ENCODE measurements at places on chromosomes 16 and 17.

DNA sequence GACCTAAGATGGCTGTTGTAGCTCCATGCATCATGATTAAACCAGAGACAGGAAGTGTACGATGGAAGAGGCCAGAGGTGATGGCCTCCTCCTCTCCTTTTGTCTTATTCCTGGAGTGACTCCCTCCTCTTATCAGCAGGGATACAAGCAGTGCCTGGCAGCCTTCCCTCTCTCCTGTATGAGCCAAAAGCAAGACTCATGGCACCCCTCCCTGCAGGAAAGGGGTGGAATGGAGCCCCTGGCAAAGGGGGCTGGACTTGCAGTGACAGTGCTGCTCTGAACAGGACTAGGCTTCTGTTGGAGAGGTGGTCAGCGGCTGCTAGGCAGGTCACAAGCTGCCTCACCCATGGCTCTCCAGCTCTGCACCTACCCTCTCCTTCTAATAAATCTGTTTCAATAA is 8.4 kb downstream of the TXNL4B start:
- DNase-seq = no peak

DNA sequence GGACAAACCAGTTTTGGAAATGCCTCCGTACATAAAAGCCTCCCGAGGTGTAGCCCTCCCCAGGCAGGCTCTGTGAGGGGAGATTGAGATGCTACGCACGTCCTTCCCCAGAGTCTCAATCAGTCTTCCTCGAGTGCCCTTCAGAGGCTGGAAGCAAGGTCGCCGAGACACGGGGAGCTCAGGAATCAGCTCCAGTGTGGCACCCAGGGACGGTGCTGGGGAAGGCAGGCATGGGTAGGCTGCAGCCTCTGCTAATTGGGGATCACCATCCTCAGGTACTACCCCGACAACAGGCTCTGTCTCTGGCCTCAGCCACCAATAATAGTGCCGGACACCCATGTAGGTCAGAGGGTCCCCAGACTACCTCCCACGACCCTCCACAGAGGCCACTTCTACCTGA is 28.1 kb upstream of the GSG1L start:
- no peak for DNase-seq

GRCh38 chr17:1110541-1110861 is 69.3 kb downstream of the ABR start:
- DNase-seq = no peak

DNA sequence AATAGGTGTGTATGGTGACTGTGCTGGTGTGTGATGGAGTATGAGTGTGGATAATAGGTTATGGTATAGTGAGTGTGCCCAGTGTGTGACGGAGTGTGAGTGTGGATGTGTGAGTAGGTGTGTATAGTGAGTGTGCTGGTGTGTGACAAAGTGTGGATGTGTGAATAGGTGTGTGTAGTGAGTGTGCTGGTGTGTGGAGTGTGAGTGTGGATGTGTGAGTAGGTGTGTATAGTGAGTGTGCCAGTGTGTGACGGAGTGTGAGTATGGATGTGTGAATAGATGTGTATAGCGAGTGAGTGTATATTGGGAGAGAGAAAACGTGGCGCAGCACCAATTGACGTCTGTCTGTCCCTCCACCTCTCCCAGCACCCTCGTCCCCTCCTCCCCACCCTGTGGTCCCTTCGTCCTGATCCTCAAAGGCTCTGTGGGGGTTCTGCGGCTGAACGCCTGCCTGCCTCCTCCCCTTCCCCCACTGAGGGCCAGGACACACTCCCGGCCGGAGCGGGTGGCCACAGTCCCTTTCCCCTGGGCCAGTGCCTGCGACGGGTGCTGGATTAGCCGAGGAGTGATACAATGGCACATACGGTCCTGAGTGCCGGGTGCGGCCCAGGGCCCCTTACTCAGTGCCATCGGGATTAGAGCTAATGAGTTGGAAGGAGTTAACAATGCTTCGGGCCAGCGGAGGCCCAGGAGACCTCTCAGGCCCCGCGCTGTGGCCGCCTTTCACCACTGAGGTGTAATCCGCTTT is 160.0 kb downstream of the MRM1 start:
- DNase-seq = no peak

GRCh38 chr17:4480929-4481898 is 17.5 kb upstream of the SPNS2 start:
- no peak for DNase-seq

DNA sequence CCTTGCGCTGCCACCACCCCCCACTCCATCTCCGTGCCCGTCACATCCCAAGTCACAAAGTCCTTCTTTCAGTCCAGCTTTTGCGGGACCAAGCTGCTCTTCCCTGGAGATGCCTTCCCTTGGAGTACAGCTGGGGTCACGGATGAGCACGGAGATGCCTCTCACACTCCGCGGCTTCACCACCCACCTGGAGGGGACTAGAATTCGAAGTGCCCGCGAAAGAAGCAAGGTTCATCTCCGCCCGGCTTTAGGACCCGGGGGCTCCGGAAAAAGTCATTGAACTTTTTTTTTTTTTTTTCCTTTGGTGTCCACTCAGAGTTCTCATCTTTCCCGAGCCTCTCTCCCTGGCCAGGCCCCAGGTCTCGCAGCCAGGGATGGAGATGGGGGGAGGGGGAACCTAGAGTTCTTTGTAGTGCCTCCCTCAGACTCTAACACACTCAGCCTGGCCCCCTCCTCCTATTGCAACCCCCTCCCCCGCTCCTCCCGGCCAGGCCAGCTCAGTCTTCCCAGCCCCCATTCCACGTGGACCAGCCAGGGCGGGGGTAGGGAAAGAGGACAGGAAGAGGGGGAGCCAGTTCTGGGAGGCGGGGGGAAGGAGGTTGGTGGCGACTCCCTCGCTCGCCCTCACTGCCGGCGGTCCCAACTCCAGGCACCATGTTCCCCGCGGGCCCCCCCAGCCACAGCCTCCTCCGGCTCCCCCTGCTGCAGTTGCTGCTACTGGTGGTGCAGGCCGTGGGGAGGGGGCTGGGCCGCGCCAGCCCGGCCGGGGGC is at the start of gene FKBP10:
TSS of gene FKBP10 (plus strand) at position 624 of the 771 bp plus-strand sequence. CDS start at position 655, 31 bp downstream.
- DNase-seq = peak; percentile 95

- no peak for DNase-seq
Observed at GRCh38 chr16:6576113-6576512, 756.5 kb upstream of the RBFOX1 start.

GRCh38 chr17:6061290-6061689 is 8.9 kb upstream of the WSCD1 start:
- DNase-seq = peak; percentile 38

DNA sequence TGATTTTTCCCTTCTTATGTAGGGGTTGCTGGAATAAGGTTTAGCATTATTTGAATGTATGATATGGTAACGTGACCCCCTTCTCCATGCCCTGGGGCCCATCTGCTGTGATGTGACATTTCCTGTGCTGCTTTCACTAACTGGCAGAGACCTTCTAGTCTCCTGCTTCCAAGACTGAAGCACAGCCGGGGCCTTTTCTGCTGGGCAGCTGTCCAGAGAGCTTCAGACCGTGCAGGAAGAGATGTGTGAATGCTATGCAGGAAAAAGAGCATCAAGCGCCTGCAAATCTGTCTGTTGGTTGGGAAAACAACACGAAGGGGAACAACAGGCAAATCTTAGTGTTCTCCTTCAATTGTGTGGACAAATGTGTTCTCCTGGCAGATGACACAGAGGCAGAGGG is 128.5 kb downstream of the SPACA3 start:
- no peak for DNase-seq
